ENCODE measurements at places on chromosomes 4 and X.

GRCh38 chr4:151227731-151228130 is 49.2 kb upstream of the PRSS48 start:
- DNase-seq, result no peak

- DNase-seq, result no peak
Observed at GRCh38 chr4:43244688-43245382, 352.3 kb downstream of the GRXCR1 start.

- peak; percentile 69 for DNase-seq
Observed at GRCh38 chrX:131729295-131729694, 185.4 kb downstream of the OR13H1 start.

DNA sequence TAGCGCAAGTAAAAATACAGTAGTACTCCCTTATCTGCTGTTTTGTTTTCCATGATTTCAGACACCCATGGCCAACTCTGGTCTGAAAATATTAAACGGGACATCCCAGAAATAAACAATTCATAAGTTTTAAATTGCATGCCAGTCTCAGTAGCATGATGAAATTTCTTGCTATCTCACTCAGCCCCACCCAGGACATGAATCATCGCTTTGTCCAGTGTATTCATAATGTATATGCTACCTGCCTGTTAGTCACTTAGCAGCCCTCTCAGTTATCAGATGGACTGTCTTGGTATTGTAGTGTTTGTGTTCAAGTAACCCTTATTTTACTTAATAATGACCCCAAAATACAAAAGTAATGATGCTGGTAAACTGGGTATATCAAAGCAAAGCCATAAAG is 158.2 kb upstream of the DDIT4L start:
- no peak for DNase-seq

DNA sequence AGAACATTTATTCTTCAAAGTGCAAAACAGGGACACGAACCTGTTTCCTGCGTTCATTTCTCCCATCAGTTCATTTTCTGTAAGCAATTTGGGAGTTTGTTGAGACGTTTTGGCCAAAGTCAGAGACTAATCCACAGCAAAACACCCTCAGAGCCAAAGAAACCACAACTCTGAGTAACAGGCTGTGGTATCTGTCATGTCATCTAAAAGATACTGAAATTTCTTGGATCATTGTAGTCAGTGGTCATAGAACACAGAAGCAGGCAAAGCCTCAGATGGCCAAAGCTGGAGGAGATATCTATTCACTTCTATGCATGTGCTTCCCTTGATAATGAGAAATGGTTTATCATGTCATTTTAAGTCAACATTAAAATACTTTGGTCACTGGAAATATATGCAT is 485.6 kb upstream of the GALNT7 start:
- DNase-seq, result no peak

GRCh38 chr4:80006935-80007744 is 65.9 kb downstream of the ANTXR2 start:
- no peak for DNase-seq

- DNase-seq, result no peak
Observed at GRCh38 chr4:13912966-13913365, 285.4 kb upstream of the BOD1L1 start.

GRCh38 chr4:113497154-113497884 is 264.2 kb downstream of the CAMK2D start:
- DNase-seq, result no peak

DNA sequence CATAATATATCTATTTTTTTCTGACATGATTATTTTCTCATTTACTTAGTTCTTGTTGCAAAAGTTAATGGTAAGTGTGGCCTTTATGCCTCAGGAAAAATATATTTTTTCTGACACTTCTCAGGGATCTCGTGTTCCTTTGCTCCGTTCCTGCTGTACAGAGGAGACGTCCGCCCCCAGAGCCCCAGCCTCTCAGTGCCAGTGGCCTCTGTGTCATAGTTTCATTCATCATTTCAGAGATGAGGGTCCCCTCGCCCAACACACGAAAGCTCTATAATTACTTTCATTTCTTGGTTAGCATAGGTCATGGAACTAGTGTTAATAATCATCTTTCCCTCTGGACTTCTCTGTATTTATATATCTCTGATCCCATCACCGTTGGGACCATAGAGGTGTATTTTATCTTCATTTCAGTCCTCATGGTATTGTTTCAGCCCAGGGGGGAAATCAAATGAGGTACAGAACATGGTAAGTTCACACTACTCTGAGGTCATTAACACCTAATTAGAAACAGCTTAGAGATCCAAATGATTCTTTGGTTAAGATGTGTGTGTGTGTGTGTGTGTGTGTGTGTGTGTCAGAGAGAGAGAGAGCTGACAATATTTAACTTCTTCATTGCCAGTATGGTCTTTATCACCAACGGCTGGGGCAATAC is 631.1 kb upstream of the TENM3 start:
- DNase-seq, result no peak

GRCh38 chrX:16825264-16826035 is 39.2 kb downstream of the TXLNG start:
- no peak for DNase-seq

DNA sequence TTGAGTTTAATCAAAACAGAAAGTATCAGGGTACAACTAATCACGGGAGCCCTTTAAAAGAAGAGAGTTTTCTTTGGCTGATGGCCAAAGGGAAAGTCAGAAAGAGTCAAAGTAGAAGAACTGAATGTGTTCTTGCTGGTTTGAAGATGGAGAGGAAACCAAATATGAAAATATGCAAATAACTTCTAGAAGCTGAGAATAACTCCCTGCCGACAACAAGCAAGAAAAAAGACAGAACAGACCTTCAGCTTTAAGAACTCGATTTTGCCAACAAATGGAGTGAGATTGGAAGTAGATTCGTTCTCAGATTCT is 903.8 kb downstream of the STIM2 start:
- no peak for DNase-seq

DNA sequence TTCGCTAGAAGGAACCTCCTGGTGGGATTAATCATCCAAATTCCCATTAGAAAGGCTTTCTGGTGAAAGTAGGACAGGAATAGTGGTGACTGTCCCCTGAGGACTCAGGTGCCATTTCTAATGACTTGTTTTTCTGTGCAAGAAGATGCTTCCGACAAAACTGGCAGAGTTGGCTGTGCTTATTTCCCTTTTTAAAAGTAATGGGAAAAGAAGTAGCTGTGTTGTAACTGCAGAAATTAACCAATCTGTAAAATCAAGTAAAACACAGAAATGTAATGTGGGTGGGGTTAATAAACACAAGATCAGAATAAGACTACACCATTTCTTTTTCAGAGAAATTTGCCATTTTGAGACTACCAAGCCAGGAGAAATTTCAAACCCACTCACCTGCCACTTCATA is 55.0 kb upstream of the FAM9B start:
- no peak for DNase-seq

- no peak for DNase-seq
Observed at GRCh38 chr4:175378372-175378771, 433.7 kb downstream of the GPM6A start.

GRCh38 chr4:101103381-101104142 is 243.8 kb downstream of the PPP3CA start:
- DNase-seq, result no peak

DNA sequence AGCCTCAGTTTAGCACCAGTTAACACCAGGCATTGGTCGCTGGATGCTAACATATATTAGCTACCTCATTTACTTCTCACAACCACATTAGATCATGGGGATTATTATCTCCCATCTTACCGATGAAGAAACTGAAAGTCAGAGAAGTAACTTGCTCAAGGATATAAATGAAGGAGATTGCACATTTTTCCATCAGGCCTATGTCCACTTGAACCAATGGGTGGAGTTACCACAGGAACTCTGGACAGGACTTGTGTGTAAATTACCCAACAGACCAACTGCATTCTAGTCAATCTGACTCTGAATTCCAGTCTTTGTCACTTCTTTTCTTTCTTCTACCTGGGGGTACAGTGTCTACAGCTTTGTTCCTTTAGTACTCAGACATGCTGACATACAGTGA is 1.8 kb downstream of the LNX1 start:
- no peak for DNase-seq

- no peak for DNase-seq
Observed at GRCh38 chrX:55489314-55490009, at the start of gene USP51. TSS of gene USP51 (minus strand) at chrX:55489848. CDS start at chrX:55488939, 909 bp downstream.

GRCh38 chrX:111914398-111915090 is 38.6 kb downstream of the TRPC5OS start:
- no peak for DNase-seq

DNA sequence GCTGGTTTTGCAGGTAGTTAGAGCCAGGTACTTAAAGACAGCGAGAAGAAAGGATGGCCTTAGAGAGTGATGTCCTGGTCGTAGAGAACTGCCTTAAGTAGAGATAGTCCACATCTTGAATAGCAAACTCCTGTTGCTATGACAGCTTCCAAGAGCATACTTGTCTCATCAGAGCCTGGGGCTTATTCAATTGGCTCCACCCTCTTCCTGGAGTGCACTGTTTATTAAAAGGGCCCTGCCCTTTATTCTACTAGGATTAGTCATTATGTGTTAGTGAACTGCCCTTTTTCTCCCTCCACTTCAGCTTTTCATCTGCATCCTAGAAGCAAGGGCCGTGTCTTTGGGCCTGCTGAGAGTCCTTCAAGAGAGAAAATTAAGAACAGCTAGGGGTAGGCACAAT is 94.5 kb upstream of the EOLA2 start:
- DNase-seq, result no peak

DNA sequence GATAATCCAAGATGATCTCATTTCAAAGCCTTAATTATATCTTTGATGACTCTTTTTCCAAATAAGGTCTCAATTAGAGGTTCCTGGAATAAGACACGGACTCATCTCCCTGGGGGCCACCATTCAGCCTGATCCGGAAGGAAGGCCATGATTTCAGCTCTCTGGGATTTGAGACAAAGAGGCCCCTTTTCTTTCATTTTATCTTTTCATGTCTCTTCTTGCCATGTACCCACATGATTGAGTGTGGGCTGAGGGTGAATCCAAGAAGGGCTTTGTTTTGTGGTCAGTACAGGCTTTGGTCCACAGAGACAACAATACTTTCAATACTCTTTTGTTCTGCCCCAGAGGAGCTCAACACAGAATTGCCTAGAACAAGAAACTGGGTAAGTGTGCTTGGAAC is 261.2 kb downstream of the TRIML1 start:
- DNase-seq, result no peak

DNA sequence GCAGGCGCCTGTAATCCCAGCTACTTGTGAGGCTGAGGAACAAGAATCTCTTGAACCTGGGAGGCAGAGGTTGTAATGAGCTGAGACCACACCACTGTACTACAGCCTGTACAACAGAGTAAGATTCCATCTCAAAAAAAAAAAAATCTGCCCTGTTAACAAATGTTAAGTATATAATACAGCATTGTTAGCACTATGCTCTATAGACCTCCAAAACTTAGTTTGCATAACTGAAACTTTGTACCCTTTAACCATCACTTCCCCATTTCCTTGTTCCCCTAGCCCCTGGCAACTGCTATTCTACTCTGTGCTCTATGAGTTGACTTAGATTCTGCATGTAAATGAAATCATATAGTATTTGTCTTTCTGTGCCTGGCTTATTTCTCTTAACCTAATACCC is 76.7 kb downstream of the TAB3 start:
- no peak for DNase-seq

- DNase-seq, result no peak
Observed at GRCh38 chr4:120633810-120634209, 288.7 kb downstream of the PRDM5 start.

- DNase-seq, result no peak
Observed at GRCh38 chr4:71593311-71593710, 190.6 kb downstream of the GC start.

DNA sequence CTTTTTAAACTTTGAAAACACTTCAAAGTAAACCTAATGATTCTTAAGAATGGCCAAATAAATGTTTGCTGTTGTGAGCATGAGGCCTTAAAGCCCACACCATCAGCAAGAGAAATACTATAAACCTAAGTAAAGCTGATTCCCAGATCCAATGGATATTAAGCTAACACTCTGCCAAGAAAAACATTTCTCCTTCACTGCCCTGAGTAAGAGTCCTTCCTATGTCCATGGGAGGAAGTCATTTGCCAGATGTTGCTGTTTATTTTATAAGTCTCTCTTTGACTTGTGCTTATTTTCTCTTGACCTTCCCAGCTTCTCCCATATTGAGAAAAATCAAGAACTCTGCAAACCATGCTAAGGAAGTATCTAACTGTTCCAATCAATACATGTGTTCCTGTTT is 154.3 kb upstream of the EDNRA start:
- no peak for DNase-seq

DNA sequence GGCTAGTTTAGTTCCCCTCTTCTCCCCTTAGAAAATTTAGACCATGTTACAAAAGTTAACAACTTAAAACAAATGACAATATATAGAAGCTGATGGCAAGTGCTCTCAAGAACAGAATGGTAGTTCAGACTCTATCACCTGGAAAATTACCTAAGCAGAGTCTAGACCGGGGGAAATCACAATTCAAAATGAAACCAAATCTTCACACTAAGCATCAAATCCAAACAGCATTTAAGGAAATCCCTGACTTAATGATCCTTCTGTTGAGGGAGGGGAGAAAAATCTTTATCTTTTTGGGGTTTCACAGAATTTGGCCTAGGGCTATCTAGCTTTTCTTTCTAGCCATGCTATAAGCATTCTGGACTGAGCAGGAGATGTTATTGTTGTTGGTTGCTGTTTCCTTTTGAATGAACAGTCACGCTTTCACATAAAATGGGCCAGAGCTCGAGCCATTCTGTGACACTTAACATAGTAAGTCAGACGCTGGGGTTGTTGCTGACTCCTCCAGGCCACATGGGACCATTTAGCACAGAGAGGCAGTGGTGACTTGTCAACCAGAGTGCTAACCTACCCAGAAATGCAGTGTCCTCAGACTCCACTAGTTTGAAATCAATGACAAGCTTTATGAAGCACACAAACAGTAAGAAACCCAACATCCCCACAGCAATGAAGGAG is 16.0 kb upstream of the LSM6 start:
- DNase-seq, result no peak

GRCh38 chr4:156439576-156440200 is 486.0 kb upstream of the CTSO start:
- DNase-seq, result no peak

- DNase-seq, result no peak
Observed at GRCh38 chrX:45527834-45528233, 327.2 kb upstream of the DIPK2B start.

GRCh38 chrX:152635941-152636340 is 1.8 kb upstream of the GABRQ start:
- no peak for DNase-seq

DNA sequence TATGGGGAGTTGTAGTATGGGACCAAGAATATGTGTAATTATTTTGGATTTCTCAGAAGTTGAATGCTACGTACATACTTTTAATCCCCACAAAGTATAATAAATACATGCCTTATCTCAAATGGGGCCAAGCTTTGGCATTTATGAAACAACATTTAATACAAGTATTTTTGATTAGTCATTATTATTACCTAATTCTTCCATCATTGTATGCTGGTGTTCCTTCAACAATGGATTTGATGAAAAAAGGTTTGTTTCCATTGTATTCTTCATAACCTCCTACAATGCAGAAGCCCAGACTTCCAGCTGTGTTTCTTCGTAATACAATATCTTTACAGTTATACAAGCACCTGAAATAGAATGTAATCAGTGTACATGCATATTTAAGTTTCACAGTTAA is 83.8 kb downstream of the FIP1L1 start:
- no peak for DNase-seq

- DNase-seq, result no peak
Observed at GRCh38 chr4:39657465-39657864, 18.8 kb upstream of the SMIM14 start.

GRCh38 chr4:121096191-121096590 is 23.9 kb upstream of the NDNF start:
- DNase-seq, result no peak
